HAP-1 (cell line): ENCODE measurements at places on chromosomes 6 and 20.

DNA sequence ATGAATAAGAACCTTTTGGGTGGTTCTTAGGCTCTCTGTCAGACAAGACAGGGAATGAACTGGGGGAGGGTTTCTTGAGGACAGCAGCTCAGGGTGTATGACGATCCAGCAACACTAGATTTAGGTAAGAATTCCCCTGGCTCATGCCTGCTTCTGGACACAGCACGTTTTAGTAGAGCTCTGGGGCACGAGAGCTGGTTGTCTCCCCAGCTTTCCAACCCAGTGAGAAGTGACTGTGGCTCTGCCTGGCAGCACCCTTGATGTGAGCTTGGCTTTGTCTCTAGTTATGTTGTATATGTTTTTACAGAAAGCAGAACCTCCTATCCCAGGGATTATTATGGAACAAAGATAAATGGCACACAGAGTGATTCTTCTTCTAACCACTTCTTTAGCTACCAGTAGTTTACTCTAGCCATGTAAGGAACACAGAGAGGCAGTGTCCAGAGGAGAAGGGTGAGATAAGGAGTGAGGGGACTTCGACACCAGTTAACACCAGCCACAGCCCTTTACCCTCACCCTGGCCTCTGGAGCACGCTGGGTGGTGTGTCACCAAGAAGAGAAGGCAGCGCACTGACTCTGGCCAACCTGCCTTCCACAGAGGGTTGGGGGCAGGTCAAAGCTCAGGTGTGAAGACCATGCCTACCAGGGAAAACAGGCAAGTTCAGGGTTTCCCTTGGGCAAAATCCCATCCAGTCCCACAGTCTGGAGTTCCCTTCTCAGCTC is 3.9 kb downstream of the APOBEC2 start:
- no peak for DNase-seq

GRCh38 chr6:22632581-22633145 is 63.3 kb downstream of the HDGFL1 start:
- DNase-seq, result no peak

DNA sequence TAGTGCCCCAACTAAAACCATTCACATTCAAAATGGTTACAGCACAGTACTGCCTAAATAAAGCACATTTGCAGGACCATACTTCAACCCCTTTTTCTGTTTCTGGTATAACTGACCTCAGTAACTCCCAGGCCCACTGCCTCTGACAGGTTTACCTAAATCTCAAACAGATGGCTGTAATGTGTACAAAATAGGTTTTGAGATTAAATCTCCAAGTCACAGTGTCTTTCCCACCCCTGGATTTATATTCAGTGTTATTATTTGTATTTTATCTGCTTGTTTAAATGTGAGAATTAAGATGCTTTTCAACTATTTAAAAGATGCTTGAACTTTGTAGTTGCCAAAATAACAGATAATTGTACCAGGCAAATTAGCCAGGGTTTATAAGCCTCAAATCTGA is 4.7 kb upstream of the KIF6 start:
- DNase-seq, result no peak

DNA sequence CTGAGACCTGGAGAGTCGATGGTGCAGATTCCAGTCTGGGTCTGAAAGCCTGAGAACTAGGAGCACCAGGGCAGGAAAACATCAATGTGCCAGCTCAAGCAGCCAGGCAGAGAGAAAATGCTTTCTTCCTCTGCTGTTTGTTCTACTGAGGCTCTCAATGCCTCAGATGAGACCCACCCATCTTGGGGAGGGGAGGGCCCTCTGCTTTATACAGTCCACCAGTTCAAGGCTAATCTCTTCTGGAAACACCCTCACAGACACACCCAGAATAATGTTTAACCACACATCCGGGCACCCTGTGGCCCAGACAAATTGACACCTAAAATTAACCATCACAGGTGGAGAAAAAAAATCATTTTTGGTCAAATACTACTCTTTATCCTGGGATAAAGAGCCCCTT is 89.3 kb upstream of the SLC22A23 start:
- no peak for DNase-seq

DNA sequence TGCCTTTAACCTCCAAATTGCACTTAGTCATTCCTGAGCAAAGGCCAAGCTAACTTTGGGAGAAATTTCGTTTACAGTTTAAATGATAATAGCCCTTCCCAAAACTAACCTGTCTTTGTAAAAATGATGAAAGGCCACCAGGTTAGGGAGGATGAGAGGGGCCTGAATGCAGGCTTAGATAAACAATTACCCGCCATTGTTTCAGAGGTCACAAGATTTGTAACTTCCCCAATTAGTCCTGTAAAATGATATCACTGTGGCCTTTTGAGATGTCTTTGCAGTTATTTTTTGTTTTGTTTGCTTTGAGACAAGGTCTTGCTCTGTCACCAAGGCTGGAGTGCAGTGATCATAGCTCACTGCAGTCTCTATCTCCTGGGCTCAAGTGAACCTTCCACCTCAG is 26.3 kb downstream of the GNL1 start:
- DNase-seq, result no peak

- no peak for DNase-seq
These were observed 77.6 kb upstream of the PTPRK start for GRCh38 chr6:128597956-128598355.

DNA sequence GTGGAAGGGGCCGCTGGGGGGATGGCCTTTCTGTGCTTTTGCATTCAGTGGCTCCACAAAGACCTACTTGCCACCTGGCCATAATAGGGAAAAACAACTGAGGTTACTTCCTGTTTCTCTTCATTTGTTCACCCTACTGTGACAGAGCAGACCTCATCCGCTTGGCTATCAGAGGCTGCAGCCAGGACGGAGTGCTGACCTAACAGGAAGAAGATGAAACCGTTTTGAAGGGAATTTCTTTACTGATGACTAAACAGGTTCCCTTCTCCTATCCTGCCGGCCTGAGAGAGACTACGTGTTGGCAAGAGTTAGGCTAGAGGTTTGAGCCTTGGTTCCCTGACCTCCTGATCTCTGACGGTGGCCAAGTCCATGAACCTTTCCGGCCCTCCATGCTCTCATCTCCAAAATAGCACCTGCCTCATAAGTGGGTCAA is 21.3 kb downstream of the PRR18 start:
- no peak for DNase-seq

DNA sequence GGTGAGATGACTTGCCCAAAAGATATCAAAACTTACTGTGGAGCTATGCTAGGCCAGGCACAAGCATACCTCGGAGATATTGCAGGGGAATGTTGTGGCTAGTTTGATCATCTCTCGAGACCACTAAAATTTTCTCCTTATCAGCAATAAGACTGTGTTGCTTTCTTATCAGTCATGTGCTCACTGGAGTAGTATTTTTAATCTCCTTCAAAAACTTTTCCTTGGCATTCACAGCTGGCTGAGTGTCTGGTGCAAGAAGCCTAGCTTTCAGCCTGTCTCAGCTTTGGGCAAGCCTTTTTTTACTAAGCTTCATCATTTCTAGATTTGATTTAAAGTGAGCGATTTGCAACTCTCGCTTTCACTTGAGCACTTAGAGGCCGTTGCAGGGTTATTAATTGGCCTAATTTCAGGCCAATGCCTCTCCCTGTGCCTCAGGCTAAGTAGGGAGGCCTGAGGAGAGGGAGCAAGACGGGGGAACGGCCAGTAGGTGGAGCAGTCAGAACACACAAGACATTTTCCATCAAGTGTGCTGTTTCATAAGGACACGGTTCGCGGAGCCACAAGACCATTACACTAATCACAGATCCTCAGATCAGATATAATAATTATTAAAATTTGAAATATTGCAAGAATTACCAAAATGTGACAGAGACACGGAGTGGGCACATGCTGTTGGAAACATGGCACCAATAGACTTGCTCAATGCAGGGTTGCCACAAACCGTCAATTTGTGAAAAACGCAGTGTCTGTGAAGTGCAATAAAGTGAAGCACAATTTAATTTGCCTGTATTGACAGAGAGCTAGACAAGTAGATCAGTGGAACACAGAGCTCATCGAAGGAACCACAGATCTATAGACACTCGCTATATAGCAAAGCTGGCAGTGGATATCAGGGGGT is 106.8 kb upstream of the SIRPG start:
- peak; percentile 72 for DNase-seq

DNA sequence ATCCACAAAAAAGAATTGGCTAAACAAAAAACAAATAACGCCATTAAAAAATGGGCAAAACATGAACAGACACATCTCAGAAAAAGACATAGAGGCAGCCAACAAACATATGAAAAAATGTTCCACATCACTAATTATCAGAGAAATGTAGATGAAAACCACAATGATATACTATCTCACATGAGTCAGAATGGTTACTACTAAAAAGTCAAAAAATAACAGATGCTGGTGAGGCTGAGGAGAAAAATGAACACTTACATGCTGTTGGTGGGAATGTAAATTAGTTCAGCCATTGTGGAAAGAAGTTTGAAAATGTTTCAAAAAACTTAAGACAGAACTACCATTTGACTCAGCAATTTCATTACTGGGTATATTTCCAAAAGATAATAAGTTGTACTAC is 430.1 kb upstream of the JAG1 start:
- no peak for DNase-seq

GRCh38 chr6:37566111-37566949 is 66.6 kb upstream of the CCDC167 start:
- peak; percentile 86 for DNase-seq
